Testis (tissue), 5 donors: ENCODE measurements at places on chromosomes 11 and 22.
A peak's percentile ranks its signal among the peaks of the same experiment; 100 is the strongest.

GRCh38 chr11:27717801-27718229, 17.6 kb upstream of the BDNF start:
- no peak for DNase-seq

- no peak for DNase-seq
Measured at GRCh38 chr11:4095509-4096230, 1.1 kb downstream of the RRM1 start.

DNA sequence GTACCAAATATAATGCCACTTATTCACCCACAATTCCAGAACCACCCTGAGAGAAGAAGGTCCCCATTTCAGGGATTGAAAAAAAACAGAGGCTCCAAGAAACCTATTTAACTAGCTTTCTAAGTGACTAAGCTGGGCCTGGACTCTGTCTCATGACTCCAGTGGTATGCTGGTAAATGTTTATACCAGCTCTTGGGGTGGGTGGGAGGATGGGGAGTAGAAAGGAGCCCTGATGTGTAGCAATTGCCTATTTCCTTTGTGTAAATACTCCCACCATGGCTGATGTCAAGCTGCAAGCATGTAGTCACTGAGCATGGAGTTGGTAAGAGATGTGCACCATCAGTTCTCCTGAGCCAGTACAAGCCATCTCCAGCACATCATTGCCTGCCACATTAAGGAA, 2.8 kb downstream of the PRG3 start:
- DNase-seq: no peak

DNA sequence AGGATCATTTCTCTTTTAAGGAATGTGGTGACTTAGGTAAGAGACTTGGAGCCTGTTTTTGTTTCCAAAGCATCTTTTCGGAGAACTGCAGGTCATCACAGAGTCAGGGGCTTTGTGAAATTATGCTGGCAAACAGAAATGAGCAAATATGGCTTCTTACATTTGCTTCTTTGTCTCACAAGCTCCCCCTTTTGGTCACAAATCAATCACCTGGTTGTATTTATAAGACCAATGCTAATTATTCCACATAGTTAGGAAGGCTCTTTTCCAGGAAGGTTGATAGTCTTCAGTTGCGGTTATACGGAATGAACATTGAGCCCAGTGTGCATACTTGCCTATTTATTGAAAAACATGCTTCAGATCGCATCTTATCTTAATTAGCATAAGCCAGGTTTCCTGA, 34.6 kb upstream of the CEP126 start:
- DNase-seq: no peak

DNA sequence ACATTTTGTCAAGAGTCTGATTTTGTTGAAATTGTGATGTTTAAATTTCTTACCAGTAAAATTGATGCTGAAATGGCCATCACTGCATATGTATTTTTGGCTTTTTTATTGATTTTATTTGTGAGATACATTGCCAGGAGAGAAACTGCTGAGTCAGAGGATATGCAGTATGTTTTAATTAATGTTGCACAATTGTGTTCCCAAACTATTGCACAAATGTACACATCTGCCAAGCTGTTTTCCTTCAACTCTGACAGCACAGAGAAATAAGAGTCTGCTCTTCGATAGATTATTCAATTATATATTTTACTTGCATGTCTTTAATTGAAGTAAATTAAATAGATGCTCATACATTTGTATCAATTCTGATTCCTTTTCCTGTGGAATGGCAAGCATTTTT, 640.2 kb upstream of the LUZP2 start:
- DNase-seq: no peak

DNA sequence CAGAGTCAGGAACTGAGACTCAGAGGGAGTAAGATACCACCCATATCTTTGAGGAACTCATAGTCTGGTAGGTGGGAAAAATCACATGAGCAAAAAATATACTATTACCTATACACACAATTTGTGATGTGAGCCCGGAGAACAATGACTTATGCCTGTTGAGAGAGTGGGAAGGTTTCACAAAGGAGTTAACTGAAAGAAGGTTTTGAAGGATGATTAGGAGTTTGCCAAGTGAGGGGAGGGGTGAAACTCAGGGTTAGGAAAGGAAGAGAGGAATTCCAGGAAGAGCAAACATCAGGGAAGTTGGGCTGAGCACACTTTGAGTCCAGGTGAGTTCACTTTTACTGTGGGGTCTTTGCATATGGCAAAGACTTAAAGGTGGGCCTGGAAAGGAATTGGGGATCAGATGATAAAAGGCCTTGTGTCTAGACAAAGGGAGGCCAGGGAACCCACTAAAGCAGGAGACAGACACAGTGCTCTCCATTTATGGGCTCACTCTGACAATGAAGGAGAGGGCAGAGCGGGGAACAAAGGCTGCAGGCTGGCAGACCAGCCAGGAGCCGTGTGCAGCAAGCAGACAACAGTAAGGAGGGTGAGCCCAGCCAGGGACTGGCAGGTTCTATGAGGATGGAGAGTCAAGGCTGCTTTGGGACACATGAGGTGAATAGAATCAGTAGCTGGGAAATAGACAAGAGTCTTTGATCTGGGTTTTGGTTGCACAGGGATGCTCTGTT, 33.1 kb downstream of the TSPAN18 start:
- no peak for DNase-seq

DNA sequence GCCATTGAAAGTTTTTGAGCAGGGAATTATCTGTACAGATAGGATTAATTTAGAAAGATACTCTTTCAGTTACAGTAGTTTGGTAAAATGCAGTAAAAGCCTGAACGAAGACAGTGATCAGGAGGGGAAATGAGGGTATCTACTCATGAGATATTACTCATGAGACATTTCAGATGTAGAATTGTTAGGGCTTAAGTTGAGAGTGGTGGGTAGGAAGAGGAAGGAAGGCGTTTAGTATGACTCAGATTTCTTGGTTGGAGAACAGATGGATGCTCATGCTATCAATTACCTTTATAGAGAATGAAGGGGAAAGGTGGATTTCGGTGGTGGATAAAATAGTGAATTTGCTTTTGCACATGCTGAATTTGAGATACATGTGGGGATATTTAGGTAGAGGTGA, 15.8 kb downstream of the CCDC81 start:
- no peak for DNase-seq

- no peak for DNase-seq
Measured at GRCh38 chr11:17412488-17413180, 24.2 kb upstream of the KCNJ11 start.

DNA sequence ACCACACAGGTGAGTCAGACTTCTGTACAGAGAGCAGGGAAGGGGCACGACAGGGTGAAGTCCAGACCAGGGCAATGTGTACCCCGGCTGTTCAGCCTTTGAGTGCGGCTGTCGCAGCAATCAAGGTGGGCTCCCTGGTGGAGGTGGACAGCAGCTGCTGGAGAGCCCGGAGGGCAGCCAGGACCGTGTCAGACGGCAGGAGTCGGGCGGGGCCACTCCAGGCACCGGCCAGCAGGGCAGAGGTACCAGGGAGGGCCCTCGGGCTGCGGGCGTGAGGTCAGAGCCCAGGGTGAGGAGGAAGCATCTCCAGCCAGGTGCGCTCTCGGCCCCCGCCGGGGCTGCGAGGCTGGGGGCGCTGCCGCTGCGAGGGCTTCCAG, 802 bp upstream of the PIM3 start:
- no peak for DNase-seq

- no peak for DNase-seq
Measured at GRCh38 chr11:112467721-112468120, 207.1 kb upstream of the PLET1 start.

DNA sequence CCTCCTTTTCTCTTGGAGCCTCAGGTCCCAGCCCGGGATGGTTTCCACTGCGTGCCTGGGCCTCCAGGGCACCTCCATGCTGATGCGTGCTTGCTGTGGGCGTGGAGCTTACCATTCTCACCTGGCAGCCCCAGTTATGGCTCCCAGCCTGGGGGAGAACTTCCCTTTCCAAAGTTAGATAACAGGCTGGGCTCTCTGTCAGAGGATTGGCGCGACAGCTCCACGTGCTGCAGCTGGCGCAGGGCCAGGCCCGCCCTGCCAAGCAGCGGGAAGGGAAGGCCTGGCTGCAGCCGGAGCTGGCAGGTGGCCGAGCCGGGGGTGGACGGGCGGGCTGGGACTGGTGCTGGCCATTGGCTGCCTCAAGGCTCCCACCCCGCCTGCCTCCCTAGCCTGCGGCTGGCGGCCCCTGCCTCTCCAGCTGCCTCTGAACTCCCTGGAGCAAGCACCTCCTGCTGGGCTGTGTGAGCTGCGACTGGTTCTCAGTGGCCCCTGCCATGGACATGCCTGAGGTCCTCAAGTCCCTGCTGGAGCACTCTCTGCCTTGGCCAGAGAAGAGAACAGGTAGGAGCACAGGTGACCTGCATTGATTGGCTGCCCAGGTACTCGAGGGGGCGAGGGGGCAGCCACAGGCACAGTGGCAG, 14.6 kb upstream of the TEF start:
- DNase-seq: peak; percentile 96

DNA sequence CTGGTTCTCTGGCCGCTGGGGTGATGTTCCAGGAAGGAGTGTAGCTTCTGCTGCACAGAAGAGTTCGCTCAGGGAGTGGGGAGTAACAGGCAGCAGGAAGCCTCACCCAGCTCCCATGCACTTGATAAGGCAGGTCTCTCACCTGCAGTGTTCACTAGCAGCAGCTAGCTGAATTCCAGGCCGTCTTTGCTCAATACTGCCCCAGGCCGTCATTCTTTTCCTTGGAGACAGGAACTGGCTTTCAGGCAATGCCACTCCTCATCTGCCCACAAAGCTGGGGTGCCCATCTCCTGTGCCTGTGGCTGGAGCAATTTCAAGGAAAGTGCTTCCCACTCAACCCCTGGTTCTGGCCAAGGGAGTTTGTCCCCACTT, 66.1 kb downstream of the ARHGAP42 start:
- no peak for DNase-seq

- DNase-seq: no peak
Measured at GRCh38 chr11:67522844-67523555, at the start of gene CABP2. Gene CABP2, minus strand, starts transcription at chr11:67523446. Its CDS starts 120 bp downstream, at chr11:67523326.

GRCh38 chr11:9263840-9264315, 1.3 kb downstream of the DENND5A start:
- DNase-seq: no peak
